ENCODE measurements at places on chromosomes 7 and 10. TPM values are rescaled to one million over a fixed set of nuclear protein-coding genes. Genes with fewer than 3 reads are reported as not detected.
A peak's percentile ranks its signal among the peaks of the same experiment; 100 is the strongest.

PTCD1 gene
- total RNA-seq, result 7.7 TPM

WEE2 gene
- total RNA-seq, result not detected

H2BK1 gene
- not detected for total RNA-seq

CHAT gene
- not detected for total RNA-seq

LIPF gene
- total RNA-seq, result not detected

GRCh38 chr10:31749981-31750840, 178.4 kb downstream of the ARHGAP12 start:
- DNase-seq, result no peak

- DNase-seq, result no peak
Measured at GRCh38 chr7:134618756-134619530, 27.7 kb upstream of the BPGM start.

DNA sequence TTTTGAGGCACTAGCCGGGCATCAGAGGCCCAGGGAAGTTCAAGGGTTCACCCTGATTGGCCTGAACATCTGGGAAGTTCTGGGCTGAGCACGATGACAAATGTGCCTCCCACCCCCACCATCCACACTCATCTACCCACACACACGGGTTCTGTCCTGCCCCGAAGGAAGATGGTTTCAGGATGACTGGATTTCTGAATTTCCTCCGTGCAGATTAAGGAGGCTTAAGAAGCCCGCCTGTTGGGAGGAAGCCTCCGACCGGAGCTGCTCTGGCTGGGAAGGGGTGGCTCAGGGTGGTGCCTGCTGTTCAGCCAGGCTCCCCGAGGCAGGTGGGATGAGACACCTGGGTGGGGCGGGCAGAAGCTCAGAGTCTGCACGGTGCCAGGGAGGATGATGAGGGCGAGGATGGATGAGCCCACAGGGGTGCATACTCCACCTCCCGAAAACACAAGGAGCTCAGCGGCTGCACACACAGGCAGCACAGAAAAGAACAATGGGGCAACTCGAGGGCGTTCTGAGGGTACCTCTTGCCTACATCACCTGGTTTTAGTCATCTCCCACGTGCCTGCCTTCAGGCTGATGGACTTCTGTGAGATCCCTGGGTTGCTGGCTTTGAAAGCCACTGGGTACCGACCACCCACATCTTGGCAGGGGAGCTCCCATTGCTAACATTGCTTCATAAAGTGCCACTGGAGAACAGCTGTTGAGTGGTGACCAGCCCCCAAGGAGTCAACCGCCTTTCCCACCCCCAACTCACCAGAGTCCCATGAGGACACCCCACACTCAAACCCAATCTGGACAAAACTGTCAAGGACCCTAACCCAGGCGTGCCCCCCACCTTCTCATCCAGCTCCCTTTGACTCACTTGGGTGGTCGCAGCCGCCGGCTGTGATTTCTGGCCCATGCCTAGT, 41.2 kb downstream of the CALML3 start:
- DNase-seq, result no peak

GRCh38 chr10:94673614-94674321, 9.8 kb upstream of the CYP2C18 start:
- DNase-seq, result no peak

DNA sequence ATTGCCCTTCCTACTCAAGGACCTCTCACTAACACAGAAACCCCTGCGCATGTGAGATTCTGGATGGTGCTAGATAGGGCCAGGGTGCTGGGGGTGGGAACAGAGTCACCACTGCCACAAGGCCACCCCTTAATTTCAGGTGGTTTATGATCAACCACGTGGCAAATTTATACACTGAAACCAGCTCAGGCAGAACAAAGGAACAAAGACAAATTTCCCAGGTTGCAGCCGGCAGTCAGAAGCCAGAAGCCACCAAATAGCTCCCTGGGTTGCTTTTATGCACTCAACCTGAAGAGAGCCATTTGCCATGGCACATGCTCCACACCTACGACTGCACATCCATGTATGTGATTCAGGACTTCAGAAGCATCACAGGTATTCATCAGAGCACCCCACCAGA, 2.5 kb downstream of the VOPP1 start:
- peak; percentile 58 for DNase-seq

- DNase-seq, result no peak
Measured at GRCh38 chr10:12372846-12373245, 23.5 kb downstream of the CAMK1D start.

DNA sequence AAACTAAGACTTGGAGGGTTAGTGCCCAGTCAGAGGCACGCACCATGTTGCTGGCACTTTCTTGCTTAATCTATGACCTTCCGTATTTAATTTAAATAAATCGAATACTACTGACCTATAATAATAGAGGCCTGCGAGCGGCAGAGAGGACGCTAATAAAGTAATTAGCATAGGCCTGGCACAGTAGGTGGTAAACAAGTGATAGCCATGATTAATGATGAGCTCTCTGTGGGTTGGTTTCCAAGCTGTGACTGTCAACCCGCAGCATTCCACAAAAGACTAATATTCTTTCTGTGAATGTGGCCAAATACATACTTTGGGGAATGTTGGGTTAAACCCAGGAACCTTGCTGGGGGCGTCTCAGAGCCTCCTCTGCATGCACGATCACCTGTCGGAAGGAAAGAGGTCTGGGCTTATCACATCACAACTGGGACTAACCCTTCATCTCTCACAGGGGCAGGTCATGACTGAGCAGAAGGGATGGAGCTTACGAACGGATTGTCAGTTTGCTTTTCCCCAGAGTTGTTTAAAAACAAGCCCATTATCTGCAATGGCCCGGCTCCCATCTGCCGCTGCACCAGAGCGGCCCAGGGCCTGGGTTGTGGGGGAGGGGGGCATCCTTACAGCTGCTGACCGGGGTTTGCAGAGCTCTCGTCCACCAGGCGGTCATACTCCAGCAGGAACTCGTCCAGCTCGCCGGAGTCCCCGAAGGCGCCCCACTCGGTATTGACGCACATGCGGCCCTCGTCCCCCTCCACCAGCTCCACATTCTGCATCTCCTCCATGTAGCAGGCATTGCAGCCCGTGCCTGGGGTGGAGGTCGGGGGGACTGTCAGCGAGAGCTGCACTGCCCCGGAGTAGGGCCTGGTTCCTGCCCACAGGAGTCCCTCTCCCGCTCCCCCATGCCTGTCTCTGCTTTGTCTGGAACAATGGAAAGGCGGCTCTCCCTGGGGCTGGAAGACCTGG, 6.2 kb upstream of the MYL7 start:
- no peak for DNase-seq

GRCh38 chr10:123135415-123136141, at the start of gene HMX3:
HMX3 (plus strand) TSS chr10:123135970; CDS start chr10:123136051, 81 bp downstream.
- DNase-seq, result peak; percentile 76

GRCh38 chr10:1737222-1738061, at the start of gene ADARB2:
ADARB2 (minus strand) TSS chr10:1737525.
- peak; percentile 51 for DNase-seq

DNA sequence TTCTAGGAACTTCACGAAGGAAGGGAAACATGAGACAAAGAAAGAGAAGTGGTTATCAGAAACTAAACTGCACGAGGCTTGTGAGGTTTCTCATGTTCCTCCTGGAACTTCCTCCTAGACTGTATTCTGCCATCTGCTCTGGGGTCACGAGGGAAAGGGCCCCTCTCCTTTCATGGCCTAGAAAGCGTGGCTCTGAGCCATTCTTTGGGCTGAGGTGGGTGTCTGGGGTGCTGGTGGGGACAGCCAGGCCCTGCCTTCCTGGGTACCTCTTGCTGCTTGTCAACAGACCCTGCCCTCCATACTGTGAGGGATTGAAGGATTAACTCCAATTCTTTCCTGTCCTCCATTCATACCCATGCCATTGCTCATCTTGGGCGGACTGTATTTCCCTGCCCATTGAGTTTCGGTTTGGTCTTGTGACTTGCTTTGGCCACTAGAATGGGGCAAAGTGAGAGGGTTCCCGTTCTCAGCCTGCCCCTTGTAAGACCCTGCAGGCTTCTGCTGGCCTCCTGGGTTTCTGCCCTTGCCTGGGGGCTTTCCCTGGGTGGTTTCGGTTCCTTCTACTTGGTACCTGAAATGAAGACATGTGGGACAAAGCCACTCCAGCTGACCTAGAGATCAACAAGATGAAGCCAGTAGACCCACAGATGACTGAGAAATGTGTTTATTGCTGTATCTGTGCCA, 14.9 kb upstream of the GIMAP8 start:
- DNase-seq, result no peak

DNA sequence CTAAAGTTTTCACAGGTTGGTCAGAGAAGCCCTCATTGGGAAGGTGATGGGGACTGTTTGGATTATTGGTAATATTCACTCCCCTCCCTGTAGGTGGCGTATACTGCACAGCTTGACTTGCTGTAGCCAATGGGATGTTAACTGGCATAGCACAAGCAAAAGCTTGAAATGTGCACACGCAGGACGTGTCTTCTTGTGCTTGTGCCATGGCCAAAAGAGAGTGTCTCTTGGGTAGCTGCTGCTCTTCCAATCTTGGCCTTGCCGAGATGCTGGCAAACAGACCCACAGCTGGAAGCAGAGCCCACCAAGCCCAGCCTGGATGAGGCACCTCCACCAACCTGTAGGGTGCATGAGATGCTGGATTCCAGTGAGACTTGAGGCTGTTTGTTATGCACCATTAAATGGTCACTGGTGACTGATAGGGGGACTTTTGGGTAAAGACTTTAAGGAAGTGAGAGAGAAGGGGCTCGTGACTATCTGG, 266.0 kb downstream of the GRID1 start:
- DNase-seq, result peak; percentile 25

GRCh38 chr7:6256677-6257535, 15.5 kb downstream of the CYTH3 start:
- peak; percentile 79 for DNase-seq

- no peak for DNase-seq
Measured at GRCh38 chr10:75977139-75977538, 545.7 kb downstream of the LRMDA start.

GRCh38 chr10:59706851-59707797, 2.5 kb downstream of the SLC16A9 start:
- DNase-seq, result no peak

DNA sequence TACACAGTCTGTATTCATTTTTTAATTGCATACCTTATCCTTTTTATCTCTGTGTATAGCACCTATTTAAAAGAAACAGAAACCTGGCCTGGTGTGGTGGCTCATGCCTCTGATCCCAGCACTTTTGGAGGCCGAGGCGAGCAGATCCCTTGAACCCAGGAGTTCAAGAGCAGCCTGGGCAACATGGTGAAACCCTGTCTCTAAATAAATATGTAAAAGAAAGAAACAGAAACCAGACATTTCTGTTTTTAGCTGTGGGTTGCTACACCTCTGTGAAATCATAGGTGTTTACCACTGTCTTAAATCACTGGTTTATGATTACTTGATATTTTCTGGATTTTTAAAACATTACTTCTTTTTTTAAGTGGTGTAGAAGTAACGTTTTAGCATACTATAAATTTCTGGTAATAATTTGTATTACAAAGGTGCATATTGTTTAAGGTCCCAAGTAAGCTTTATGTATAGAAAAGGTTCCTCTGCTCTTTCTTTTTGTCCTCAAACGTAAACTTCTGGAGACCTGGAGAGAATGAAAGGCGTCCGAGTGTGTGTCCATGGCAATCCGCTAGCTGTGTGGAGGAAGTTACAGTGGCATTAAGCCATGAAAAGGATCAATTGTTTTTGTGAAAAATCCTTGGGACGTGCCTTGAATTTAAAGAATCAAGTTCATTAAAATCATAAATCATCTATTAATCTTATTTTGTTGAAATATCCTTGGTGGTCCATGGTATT, 41.1 kb downstream of the PTPRZ1 start:
- DNase-seq, result no peak

DNA sequence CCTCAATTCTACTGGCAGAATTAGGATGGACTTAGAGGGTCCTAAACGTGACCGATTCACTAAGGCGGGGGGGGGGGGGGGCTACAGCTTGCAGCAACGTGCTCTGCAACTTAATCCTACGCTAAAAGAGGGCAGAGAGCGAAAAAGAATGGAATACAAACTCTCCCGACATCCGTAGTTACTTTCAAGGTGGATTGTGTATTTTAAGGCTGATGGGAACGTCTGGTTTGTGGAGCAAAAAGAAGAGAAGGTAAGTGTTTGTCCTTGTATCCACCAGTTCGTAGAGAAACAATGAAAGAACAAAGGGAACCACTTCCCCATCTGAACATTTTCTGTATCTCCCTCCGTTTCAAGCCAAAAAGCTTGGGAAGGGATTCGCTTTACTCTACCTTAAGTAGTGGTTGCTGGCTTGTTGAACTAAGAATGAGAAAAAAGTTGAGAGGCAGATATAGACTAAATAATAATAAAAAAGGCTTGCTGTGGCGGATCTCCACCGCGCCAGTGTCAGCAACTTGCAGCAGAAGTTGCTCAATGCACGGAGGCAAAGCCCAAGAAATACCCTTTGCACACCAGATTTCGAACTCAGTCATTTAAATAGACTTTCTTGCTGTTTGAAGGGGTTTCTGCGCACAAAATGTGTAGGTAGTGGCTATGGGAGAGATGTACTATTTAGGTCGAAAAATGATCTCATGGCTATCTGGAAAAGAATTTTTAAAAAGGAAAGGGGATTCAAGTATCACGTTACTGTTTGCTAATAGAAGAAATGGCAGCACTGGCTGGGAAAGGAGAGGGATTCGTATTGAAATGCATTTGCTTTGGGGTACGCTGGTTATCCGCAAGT, 736 bp downstream of the SKIDA1 start:
- no peak for DNase-seq

DNA sequence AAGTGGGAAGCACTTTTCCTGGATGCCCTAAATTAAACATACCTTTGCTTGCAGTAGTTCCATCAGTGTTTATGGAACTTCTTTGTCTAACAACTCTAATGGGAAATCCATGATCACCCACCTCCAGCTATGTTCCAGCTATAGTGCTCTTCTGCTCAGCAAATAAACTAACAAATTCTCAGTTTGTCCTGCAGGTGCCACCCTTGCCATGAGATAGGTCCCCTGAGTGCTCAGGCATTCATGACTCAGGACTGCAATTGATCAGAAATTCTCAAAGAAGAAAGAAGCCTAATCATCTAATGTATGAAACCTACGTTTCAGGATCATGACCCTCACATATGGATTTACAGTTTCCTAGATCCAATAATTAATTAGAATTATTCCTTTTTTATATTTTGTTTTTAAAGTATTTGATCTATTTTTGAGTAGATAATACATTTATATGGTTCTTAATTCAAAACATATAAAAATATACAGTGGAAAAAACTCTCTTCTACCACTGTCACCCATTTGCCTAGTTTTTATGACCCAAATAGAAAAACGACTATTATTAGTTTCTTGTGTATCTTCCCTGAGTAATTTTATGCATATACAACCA, 48.7 kb upstream of the DYNC1I1 start:
- DNase-seq, result peak; percentile 48

DNA sequence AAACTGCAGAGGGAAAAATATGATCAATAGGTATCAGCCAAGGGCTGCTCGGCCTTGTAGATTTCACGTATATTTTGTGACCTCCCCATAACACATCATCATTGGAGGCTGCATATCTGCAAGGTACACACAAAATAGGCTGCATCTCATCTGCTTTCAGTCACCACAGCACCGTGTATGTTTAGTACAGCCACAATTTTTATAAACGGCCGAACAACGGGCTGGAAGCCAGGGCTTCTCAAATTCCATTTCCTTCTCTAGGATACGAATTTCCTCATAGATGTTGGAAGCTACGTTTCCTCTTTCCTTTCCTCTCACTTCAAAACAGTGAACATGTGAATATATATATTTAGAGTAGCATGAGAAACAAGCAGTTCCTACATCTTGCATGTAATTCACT, 20.2 kb upstream of the FOXK1 start:
- no peak for DNase-seq
